ENCODE measurements at places on chromosomes 1 and 21.

DNA sequence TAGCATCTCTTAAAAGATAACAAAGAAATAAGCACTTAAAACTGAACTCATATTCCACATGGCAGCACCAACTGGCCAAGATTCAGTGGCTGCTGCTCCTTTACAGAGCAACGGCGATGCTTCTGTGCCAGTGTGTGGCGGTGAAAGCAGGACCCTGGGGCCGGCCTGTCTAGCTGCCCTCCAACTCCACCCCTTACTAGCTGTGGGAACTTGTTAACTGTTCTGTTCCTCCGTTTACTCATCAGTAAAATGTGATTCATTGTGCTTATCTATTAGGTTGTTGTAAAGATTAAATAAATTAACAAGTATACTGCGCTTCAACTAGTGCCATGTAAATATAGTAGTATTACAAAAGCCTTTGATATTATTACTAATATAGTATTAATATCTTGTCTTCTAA is 133.2 kb downstream of the GDAP2 start:
- no peak for DNase-seq

DNA sequence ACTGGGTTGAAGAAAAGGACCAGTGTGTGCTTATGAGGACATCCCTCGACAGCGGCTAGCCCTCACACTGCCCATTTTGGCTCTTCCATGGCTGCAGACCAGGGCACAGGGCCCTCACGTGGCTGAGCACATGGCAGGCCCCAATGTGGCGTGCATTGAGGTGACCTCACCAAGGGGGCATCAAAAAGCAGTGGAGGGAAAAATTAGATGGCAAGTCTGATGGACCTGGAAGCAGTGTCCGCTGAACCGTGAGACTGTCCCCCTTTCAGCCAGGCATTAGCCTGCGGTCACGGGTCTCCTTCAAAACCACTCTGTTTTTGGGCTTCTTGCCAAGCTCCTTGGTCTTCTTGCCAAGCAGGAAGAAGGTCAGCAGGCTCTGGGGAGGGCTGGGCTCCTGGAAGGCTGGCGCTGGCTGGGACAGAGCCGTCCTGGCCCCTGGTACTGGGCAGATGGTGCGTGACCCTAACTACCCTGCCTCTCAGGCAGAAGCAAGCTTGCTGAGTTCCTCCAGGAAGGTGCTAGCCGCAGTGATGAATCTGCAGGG is 30.8 kb downstream of the TRIM67 start:
- DNase-seq: no peak

- no peak for DNase-seq
Measured at GRCh38 chr1:169456029-169456428, 28.8 kb upstream of the CCDC181 start.

- DNase-seq: no peak
Measured at GRCh38 chr21:37245151-37245550, 22.0 kb downstream of the VPS26C start.

DNA sequence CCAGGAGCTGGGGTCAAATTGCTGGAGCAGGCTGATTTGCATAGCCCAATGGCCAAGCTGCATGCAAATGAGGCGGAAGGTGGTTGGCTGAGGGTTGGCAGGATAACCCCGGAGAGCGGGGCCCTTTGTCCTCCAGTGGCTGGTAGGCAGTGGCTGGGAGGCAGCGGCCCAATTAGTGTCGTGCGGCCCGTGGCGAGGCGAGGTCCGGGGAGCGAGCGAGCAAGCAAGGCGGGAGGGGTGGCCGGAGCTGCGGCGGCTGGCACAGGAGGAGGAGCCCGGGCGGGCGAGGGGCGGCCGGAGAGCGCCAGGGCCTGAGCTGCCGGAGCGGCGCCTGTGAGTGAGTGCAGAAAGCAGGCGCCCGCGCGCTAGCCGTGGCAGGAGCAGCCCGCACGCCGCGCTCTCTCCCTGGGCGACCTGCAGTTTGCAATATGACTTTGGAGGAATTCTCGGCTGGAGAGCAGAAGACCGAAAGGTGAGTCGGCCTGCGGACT is at the start of gene GADD45A:
Gene GADD45A (plus strand): TSS at position 135 of the 491 bp plus-strand sequence. CDS start 294 bp downstream, at position 429.
- DNase-seq: peak; percentile 97

- DNase-seq: no peak
Measured at GRCh38 chr1:79355090-79355489, 348.6 kb upstream of the ADGRL4 start.

DNA sequence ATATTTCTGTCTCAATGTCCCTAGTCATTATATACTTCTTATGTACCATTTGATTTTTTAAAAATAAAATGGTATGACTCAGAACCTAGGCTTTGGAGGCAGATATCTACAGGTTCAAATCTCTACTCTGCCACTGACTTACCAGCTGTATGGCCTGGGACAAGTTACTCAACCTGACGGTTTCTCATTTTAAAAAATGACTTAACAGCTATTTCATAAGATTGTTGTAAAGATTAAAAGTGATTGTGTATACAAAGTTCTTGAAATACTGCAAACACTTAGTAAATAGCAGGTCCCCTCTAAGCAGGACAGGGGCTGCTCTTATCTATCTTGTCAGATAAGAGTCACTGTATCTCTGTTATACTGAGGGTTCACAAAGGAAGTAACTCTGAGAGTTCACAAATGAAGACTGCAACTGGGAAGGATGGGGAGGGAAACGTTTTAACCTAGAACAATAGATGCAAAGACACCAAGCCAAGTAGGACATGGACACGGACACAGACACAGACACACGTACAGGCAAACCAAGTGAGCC is 2.6 kb downstream of the BCAR3 start:
- no peak for DNase-seq

GRCh38 chr1:43446388-43446740 is 7.4 kb downstream of the HYI start:
- DNase-seq: no peak

DNA sequence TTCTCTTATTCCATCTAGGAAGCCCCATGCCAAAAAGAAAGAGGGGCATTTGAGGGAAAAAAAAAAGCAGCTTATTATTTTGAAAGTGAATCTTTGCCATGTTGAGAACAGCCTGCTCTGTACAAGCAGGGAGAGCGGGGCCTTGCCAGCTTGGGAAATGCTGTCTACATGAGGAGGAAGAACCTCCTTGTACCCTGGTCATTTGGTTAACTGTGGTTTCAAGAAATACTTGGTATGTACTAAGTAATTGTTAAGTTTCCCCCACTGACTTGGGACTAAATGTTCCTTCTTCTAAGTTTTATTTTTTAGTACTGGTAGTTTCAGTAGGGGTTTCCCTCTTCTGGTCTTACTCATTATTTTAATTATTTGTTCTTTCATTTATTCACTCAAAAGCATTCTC is 144.1 kb upstream of the HOOK1 start:
- peak; percentile 36 for DNase-seq

GRCh38 chr1:37825506-37825905 is 17.5 kb upstream of the YRDC start:
- DNase-seq: peak; percentile 79

- DNase-seq: no peak
Measured at GRCh38 chr21:34074283-34075090, 1.1 kb downstream of the MRPS6 start.

DNA sequence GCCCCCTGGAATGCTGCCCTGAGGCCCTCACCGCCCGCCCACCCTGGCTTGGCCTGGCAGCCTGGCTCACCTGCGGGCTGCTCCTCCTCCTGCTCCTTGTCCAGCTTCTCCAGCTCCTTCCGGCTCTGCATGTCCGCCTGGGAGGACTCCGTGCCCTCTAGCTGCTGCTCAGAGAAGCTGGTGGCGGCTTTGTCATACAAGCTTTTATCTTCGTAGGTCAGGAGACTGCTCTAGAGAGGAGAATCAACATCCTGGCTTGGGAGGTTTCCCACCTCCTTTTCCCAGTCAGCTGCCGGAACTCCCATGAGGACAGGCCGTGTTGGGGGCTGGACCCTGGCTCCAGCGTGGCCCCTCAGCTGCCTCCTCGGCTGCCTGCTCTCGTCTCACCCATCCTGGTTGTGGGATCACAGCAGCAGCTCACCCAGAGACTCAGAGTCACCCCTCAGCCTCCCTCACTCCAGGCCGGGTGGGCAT is 36.6 kb upstream of the TMEM52 start:
- no peak for DNase-seq

DNA sequence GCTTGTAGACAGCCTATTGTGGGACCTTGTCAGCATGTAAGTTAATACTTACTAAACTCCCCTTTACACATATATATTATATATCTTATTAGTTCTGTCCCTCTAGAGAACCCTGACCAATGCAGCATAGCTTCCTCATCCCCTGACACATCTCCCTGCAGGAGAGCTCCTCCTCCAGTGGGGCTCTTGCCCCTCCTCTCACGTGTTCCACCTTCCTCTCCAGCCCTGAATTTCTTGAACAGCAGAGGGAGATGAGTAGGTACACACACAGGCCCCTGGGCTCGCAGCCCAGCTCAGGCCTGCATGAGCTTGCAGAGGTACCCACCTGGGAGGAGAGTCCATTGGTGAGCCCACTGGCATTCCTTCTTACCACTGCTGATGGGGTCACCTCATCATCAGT is 27.3 kb upstream of the GOLT1A start:
- peak; percentile 12 for DNase-seq

- no peak for DNase-seq
Measured at GRCh38 chr1:155835548-155835947, 21.5 kb downstream of the GON4L start.

DNA sequence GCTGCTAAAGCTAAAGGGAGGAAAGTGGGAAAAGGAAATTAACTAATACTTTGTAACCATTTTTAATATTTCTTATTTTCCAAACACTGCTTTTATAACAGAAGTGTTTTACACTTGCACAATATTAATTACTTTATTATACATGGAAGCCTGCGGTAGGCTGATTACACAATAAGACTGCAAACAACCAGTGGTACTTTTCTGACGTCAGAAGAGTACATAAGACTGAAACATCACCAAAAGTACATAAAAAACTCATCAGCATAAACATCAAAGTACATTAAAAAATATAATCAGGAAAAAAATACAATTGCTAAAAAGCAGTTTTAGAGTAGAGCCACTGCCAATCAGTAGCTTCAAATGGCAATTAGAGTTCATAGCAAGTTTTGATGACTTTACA is 4.6 kb downstream of the ZNF281 start:
- DNase-seq: peak; percentile 59

DNA sequence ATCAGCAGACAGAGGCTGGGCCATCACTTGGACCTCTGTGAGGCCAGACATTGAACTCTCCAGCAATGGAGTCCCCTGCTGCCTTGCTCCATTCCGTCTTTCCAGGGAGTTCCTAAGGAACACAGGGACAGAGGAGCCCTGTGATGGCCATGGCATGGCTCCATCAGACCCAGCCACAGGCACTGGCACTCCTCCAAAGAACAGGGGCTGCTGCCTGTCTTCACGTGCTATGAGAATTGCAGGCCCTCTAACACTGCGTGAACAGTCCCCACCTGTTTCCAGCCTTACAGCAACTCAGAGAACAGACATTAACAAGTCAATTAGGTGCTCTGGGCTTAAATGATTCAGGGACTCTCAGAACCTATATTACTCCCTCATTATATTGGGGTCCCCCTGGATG is 140.8 kb downstream of the ASTN1 start:
- DNase-seq: no peak

DNA sequence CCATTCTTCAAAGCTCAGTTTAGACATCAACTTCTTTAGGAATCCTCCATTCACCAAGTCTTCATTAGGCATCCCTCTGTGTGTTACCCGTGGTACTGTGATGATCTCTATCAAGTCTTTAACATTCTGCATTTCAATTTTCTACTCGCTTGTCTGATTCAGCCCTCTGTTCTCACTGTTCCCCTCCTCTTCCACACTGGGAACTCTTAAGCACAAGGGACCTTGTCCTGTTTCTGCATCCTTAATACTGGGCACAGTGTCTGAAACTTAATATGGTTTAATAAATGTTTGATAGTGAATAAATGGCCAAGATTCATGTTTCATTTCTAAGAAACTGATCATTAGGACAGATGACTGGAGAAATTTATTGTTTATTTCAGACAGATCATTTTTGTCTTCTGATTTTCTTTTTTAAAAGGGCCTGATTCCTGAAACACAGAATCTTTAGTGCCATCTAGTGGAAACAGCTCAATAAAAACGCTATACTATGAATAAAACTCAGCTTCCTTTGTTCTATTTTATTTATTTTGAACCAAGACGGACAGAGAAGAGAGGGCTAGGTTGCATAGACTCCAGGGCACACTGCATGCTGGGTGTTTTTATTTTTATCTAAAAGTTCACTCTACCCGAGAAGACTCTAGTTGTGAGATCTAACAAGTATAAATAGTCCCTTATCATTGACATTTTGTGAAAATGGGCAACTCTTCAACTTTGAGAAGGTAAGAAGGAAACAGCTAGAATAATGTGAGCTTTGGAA is 7.0 kb upstream of the TRIM45 start:
- peak; percentile 54 for DNase-seq

GRCh38 chr1:203278082-203278884 is 27.0 kb upstream of the BTG2 start:
- peak; percentile 53 for DNase-seq

- DNase-seq: no peak
Measured at GRCh38 chr1:53047737-53048736, 14.0 kb upstream of the PODN start.

DNA sequence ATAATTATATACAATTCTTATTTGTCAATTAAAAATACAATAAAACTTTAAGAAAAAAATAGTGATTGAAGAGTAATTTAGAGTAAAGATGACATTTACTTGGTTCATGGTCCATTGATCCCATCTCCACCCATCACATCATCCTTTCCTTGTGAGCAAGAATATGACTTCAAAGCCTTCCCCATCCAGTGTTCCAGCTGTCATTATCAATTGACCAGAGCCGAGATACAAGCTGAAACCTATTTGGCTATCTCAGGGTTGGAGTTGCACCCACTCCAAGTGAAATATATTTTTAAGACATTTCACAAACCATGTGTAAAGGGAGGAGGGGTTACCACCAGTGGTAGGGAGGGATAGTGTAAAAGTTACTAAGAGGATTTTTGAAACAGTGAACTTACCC is 428.9 kb upstream of the C1orf87 start:
- DNase-seq: no peak

- no peak for DNase-seq
Measured at GRCh38 chr1:47948126-47948525, 49.1 kb downstream of the TRABD2B start.

- no peak for DNase-seq
Measured at GRCh38 chr1:23825762-23826522, 713 bp upstream of the HMGCL start.
